Thyroid gland (tissue), 4 donors: ENCODE measurements at places on chromosomes 2 and 18. TPM values are rescaled to one million over a fixed set of nuclear protein-coding genes. Genes with fewer than 3 reads are reported as not detected.

GRCh38 chr2:201859949-201860348 lies 53.6 kb downstream of the CDK15 start:
- H3K4me3 ChIP-seq = no peak overlapping the region
- no peak overlapping the region for H3K27ac ChIP-seq
- no peaks in the 10 kb centered on the region for H3K4me1 ChIP-seq
- H3K27me3 ChIP-seq = no peaks in the 10 kb centered on the region

Gene LGALSL
- total RNA-seq = 13.0 TPM

- no peaks in the 10 kb centered on the region for H3K4me1 ChIP-seq
- DNase-seq = no peak
- peaks cover 12% of the 10 kb centered on the region for H3K36me3 ChIP-seq
- no peaks in the 10 kb centered on the region for H3K27me3 ChIP-seq
- H3K27ac ChIP-seq = no peak overlapping the region
Measured at GRCh38 chr2:11773747-11774525, 27.5 kb downstream of the LPIN1 start.

Gene SCN7A
- total RNA-seq = 1.6 TPM

GRCh38 chr2:44674473-44675284 lies 266.8 kb upstream of the SIX3 start:
- no peaks in the 10 kb centered on the region for H3K4me1 ChIP-seq
- H3K4me3 ChIP-seq = no peak overlapping the region
- no peaks in the 10 kb centered on the region for H3K27me3 ChIP-seq
- H3K27ac ChIP-seq = no peak overlapping the region

Gene HOXD4
- 1.6 TPM for total RNA-seq

GRCh38 chr2:200469708-200470211 lies 40.1 kb downstream of the KCTD18 start:
- H3K27me3 ChIP-seq = no peaks in the 10 kb centered on the region
- no peak for DNase-seq
- no peak overlapping the region for H3K4me3 ChIP-seq
- no peak overlapping the region for H3K27ac ChIP-seq

- no peak overlapping the region for H3K27ac ChIP-seq
- no peaks in the 10 kb centered on the region for H3K4me1 ChIP-seq
- H3K36me3 ChIP-seq = no peaks in the 10 kb centered on the region
- DNase-seq = no peak
- H3K4me3 ChIP-seq = no peak overlapping the region
- H3K27me3 ChIP-seq = no peaks in the 10 kb centered on the region
Measured at GRCh38 chr2:228105526-228106250, 75.8 kb downstream of the SPHKAP start.

GRCh38 chr2:10210336-10210735 lies 87.8 kb downstream of the RRM2 start:
- no peak for DNase-seq
- no peaks in the 10 kb centered on the region for H3K4me1 ChIP-seq
- no peak overlapping the region for H3K27ac ChIP-seq
- no peaks in the 10 kb centered on the region for H3K27me3 ChIP-seq

DNA sequence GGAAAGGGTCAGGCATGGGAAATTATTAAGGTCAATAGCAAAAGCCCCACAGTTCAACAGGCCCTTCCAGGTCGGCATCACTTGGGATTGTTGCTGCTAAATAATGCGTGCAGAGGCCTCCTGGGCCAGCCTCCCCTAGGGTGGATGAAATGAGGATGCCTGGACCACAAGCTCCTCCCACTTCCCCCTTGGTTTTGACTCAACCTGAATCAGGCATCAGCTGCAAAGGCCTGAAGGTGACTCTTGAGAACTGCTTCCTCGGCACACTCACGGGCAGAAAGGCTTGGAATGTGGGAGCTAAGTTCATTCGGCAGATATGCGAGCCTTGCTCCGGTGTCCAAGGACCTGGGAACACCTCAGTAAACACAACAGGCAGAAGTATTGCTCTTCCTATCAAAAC lies 69.3 kb downstream of the MBP start:
- peak; percentile 50 for DNase-seq
- H3K27ac ChIP-seq = peak overlapping the region; percentile 35
- peaks cover 30% of the 10 kb centered on the region for H3K4me1 ChIP-seq
- no peaks in the 10 kb centered on the region for H3K27me3 ChIP-seq

DNA sequence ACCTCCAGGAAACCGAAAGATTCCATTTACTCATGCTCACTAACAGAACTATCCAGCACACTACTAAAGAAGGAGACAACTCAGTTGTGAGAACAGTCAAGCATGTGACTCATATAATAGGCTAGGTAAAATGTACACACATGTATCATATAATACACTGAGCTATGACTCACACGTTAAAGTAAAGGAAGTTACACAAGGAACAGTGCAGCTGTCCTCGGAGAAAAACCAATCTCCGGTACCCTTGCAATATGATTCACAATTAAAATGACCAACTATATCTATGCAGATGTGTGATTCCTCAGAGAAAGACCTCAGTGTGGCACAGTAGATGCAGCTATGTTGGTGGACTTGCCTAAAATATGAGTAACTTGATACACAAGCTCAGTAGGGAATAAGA lies 76.5 kb downstream of the STRN start:
- no peak overlapping the region for H3K27ac ChIP-seq
- H3K4me3 ChIP-seq = no peak overlapping the region
- H3K36me3 ChIP-seq = peaks cover 12% of the 10 kb centered on the region
- no peak for DNase-seq
- H3K4me1 ChIP-seq = no peaks in the 10 kb centered on the region
- no peaks in the 10 kb centered on the region for H3K27me3 ChIP-seq

- H3K27me3 ChIP-seq = no peaks in the 10 kb centered on the region
- peak overlapping the region; percentile 1 for H3K27ac ChIP-seq
- no peak overlapping the region for H3K4me3 ChIP-seq
Measured at GRCh38 chr2:1544478-1545069, 131.3 kb downstream of the TPO start.

GRCh38 chr2:207351171-207351570 lies 178.6 kb upstream of the CREB1 start:
- no peaks in the 10 kb centered on the region for H3K36me3 ChIP-seq
- no peaks in the 10 kb centered on the region for H3K4me1 ChIP-seq
- no peak overlapping the region for H3K27ac ChIP-seq
- no peak overlapping the region for H3K4me3 ChIP-seq
- no peaks in the 10 kb centered on the region for H3K27me3 ChIP-seq
- DNase-seq = no peak

Gene HOXD8
- total RNA-seq = 4.5 TPM

DNA sequence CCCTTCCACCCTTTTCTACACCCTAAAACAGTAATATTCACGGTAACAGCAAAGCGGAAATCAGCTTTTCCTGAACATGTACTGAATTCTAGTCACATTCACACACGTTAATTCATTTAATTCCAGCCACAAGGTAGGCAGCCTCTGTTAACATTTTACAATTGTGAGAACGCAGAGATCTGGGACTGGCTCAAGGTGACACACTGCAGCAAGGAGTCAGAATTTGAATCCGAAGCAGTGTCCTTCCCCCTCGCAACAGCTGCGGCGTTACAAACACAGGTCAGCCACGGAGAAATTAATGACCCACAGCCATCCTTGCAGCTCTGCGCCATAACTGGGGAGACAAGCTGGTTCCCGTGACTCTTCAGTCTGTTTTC lies 818 bp upstream of the SLC20A1 start:
- H3K4me1 ChIP-seq = peaks cover 24% of the 10 kb centered on the region
- H3K4me3 ChIP-seq = peak overlapping the region; percentile 82
- H3K36me3 ChIP-seq = peaks cover 8% of the 10 kb centered on the region
- H3K27me3 ChIP-seq = no peaks in the 10 kb centered on the region

- no peak overlapping the region for H3K27ac ChIP-seq
- no peak for DNase-seq
- no peaks in the 10 kb centered on the region for H3K27me3 ChIP-seq
- no peak overlapping the region for H3K4me3 ChIP-seq
Measured at GRCh38 chr2:138596403-138596802, 94.8 kb downstream of the SPOPL start.

GRCh38 chr2:115084446-115084845 lies 642.0 kb downstream of the DPP10 start:
- H3K36me3 ChIP-seq = no peaks in the 10 kb centered on the region
- no peak for DNase-seq
- no peak overlapping the region for H3K4me3 ChIP-seq
- H3K27ac ChIP-seq = no peak overlapping the region
- no peaks in the 10 kb centered on the region for H3K27me3 ChIP-seq
- H3K4me1 ChIP-seq = no peaks in the 10 kb centered on the region
